ENCODE measurements at places on chromosomes 11 and 22.

DNA sequence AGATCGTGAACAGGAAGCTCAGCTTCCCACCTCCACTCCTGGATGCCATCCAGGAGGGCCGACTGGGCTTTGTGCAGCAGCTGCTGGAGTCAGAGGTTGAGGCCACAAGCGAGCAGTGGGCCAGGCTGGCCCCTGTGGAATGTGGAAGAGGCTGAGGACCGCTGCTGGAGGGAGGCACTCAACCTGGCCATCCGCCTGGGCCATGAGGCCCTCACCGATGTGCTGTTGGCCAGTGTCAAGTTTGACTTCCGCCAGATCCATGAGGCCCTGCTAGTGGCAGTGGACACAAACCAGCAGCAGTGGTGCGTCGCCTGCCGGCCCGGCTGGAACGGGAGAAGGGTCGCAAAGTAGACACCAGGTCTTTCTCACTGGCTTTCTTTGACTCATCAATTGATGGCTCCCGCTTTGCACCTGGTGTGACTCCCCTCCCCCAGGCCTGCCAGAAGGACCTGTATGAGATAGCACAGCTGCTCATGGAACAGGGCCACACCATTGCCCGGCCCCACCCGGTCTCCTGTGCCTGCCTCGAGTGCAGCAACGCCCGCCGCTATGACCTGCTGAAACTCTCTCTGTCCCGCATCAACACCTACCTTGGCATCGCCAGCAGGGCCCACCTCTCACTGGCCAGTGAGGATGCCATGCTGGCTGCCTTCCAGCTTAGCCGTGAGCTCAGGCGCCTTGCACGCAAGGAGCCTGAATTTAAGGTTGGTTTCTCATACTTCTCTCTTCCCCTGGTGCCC, 24.9 kb downstream of the ART5 start:
- no peak for DNase-seq

DNA sequence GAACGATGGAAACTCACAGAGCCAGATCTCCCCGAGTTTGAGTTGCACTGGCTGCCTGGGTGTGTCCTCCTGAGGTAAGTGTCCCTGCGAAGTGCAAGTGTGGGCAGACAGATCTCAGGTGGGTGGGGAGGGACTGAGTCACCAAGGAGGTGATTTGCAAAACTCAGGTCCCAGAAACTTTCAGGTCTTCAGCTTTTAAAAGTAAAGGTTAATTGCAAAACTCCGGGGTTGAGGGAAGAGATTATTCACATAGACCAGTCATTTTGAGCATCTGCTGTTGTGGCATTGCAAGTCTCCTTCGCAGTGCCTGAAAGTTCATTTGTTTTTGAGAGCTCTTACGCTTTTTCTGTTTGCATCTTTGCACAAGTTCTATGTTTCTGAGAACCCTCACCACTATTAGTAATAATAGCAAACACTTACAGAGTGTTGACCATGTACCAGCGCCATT, 7.1 kb downstream of the CD44 start:
- DNase-seq: no peak

DNA sequence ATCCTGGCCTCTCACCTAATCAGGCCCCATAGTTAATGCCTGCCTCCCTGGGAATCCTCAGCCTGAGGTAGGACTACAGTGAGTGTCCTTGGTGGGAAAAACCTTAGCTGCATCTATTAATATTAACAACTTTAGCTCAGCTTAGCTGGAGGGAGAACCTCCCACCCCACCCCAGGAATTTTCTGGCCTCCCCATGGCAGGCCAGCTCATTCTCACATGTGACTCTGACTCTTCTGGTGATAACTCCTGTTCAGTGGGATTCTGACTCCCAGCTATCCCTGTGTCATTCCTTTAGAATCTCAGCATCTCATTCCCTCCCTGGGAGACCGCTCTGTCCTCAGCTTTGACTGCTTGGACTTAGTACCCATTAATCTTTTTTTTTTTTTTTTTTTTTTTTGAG, 14.5 kb downstream of the ART5 start:
- no peak for DNase-seq

- DNase-seq: no peak
These were observed 37.0 kb upstream of the ALX4 start for GRCh38 chr11:44346983-44347382.

- DNase-seq: peak; percentile 67
These were observed 29.8 kb downstream of the ABTB2 start for GRCh38 chr11:34327804-34328631.

DNA sequence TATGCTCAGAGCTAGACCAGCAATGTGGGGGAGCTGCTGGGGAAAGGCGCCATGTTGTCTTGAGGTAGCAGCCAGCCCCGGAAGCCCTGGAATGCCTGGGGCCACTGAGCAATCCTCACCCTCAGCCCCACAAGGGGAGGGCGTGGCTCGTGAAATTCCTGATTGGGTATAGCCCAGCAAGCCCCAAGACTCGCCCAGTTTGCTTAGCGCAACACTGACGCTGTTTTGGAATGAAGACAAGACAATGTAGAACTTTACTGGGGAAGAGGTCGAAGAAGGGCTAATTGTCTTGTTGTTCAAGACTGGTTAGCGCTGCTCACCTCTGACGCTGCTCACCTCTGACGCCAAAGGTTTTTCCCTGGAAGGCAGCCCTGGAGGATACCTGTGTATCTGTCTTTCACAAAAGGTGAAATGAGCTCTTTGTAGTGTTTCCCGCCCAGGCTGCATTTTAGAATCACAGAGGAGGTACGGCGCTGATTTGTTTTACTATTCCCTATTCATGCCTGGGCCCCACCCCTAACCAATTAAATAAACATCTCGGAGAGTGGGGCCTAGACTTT, 47.6 kb downstream of the ST3GAL4 start:
- DNase-seq: no peak

- no peak for DNase-seq
These were observed 18.2 kb downstream of the ARRB1 start for GRCh38 chr11:75333022-75333806.

GRCh38 chr11:69083531-69084247, 35.0 kb downstream of the TPCN2 start:
- no peak for DNase-seq

DNA sequence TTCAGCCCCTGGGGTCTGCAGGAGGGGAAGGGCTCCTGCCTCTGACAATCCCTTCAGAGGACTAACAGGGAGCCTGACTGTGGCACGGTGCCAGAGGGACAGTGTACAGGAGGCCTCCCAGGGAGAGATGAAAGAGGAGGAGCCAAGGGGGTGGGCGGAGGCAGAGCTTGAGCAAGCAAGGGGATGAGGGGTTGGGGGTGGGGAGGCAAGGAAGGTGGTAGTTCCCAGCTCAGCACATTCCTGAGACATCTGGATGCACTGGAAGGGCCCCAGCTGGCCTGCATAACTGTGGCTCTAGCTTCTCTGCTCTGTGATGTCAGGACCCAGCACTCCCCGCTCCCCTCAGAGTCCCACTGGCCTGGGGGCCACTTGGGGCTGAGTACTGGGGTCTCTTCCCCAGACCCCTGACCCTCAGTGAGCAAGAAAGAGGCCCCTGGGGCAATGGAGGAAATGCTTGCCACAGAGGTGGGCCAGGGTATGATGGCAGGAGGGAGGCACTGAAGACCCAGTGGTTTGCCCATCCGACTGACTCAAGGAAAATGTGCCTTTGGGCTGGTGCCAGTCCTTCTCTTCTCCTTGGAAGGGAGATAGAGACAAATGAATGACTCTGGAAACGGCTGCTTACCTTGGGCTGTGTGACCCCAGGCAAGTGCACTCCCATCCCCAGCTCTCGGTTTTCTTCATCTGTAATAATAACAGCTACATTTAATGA, 13.3 kb downstream of the CREB3L1 start:
- peak; percentile 90 for DNase-seq

DNA sequence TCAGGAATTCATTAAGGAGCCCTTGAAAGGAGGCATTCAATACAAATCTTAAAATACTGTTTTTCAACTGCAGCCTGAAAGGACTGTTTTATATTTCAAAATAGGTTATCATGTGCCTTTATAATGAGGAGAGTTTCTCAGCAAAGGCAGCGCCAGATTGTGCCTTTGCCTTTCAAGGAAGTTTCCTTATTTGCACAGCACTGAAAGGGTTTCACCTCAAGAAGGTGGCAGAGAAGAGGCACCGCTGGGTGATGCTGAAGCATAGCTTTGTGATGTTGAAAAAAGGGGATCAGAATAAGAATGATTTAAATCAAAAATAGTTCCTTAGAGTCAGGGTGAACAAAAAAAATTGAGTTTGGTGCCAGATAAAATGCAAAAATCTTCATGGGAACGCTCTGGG, 601.0 kb upstream of the KIRREL3 start:
- DNase-seq: no peak

GRCh38 chr11:116357784-116358544, 414.8 kb downstream of the BUD13 start:
- DNase-seq: peak; percentile 20

- DNase-seq: no peak
These were observed 44.8 kb upstream of the PTPN5 start for GRCh38 chr11:18836417-18836816.

GRCh38 chr22:22763512-22763911, 119.1 kb downstream of the GGTLC2 start:
- no peak for DNase-seq

DNA sequence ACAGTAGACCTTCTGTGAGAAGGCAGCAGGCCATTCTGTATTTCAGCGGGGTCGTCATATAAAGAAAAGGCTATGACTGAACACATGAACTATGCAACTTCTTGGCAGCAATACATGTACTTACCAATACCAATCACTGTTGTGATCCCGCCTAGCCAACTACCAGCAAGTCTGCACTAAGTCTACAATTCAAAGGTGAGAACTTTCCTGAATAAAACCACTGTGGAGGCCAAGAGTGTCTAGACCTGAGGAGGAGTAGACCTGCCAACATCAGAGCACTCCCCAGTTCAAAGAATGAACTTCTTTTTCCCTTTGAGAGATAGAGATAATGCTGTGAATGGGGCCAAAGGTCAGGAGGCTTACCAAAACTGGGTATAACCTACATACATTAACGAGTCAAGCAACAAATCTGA, 108.2 kb downstream of the SIK3 start:
- DNase-seq: no peak

GRCh38 chr11:26730414-26731083, 8.7 kb upstream of the SLC5A12 start:
- DNase-seq: no peak

DNA sequence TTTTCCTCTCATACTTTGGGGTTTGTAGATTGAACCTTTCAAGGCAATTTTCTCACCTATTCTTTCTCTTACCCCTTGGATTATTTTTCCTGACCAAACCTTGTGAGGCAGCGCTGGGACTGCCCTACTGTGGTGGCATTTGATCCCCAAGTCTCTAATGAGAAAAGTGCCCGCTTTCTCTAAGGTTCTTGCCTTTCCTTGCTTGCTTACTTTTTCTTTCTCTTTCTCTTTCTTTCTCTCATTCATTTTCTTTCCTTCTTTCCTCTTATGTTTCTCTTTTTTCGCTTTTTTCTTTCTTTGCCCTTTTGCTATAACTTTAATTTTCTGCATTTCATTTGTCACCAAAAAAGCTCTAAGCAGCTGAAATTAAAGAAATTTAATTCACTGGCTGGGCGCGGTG, 40.7 kb upstream of the ADSL start:
- no peak for DNase-seq

- no peak for DNase-seq
These were observed 118.5 kb upstream of the APOA1 start for GRCh38 chr11:116955949-116956348.

- no peak for DNase-seq
These were observed 3.8 kb upstream of the NPAS4 start for GRCh38 chr11:66417000-66417399.

GRCh38 chr11:66443602-66444001, 5.0 kb upstream of the MRPL11 start:
- no peak for DNase-seq

DNA sequence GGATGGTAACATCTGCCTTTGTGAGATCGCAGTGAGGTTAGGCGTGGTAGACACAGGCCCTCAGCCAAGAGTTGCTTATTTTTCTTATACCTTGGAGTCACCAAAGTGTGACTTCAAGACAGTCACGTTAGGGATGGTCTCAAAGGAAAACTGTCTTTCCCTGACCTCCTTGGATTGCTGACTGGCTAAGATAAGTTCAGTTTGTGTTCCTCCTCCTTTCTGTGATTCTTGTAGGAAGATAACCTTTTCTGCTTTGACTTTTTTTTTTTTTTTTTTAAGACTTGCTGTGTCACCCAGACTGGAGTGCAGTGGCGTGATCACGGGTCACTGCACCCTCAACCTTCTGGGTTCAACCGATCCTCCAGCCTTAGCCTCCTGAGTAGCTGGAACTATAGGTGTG, 23.1 kb downstream of the TAB1 start:
- no peak for DNase-seq

DNA sequence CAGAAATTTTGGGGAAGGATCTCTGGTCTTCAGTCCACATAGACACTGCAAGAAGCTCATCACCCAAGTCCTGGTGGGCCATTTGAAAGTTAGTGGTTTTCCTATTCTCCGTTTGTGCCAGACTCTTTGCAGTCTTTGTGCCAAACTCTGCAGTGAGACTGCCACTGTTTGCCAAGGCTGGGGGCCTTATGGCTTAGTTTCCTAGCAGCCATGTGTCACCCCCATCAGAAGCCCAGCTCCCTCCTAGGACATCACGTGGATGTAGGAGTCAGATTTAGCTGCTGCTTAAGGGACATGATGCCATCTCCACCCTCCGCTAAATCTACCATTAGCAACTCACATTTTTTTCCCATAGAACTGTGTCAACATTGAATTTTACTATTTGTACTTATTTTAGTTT, 220.0 kb downstream of the C11orf91 start:
- DNase-seq: no peak

DNA sequence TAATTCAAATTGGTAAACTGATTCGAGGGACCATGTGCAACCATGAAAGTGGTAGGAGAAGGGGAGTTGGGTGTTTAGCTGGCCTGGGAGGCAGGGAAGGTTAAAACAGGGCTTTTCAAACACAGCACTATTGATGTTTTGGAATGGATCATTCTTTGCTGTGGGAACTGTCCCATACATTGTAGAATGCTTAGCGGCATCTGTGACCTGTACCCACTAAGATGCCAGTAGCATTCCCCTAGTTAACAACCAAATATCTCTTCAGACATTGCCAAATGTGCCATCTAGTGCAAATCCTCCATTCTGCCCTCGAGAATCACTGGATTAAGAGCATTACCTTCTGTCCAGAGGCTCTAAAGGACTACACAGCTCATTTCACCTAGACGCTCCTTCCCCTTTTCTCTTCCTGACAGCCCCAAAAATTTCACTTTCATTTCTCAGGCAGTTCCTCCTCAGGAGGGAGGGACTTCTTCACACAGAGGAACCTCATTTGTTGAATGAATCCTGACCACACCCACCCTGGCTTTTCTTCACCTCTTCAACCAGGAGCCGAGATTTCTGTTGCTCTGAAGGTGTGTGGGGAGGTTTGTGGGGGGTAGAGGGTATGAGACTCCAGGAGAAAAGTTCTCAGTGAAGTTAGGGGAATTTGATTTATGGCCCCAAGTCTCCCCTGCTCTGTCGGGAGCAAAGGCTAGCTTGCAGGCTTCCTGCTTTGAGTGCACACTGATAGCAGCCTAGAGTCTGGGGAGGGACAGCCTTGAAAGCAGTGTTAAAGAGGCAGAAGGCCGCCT, at the start of gene TRIM34:
Gene TRIM34 (plus strand): TSS at position 513 of the 791 bp plus-strand sequence. CDS start 7,331 bp downstream, outside the sequence.
- no peak for DNase-seq

GRCh38 chr11:35662061-35662648, 420 bp upstream of the TRIM44 start:
- peak; percentile 4 for DNase-seq

- DNase-seq: no peak
These were observed 246.2 kb upstream of the NCAM1 start for GRCh38 chr11:112715056-112715455.

GRCh38 chr22:42452456-42452855, 20.3 kb upstream of the NFAM1 start:
- no peak for DNase-seq

- no peak for DNase-seq
These were observed 76.9 kb upstream of the TRIM77 start for GRCh38 chr11:89633135-89633705.
